RWPE2 (cell line): ENCODE measurements at places on chromosomes 7 and 10.

DNA sequence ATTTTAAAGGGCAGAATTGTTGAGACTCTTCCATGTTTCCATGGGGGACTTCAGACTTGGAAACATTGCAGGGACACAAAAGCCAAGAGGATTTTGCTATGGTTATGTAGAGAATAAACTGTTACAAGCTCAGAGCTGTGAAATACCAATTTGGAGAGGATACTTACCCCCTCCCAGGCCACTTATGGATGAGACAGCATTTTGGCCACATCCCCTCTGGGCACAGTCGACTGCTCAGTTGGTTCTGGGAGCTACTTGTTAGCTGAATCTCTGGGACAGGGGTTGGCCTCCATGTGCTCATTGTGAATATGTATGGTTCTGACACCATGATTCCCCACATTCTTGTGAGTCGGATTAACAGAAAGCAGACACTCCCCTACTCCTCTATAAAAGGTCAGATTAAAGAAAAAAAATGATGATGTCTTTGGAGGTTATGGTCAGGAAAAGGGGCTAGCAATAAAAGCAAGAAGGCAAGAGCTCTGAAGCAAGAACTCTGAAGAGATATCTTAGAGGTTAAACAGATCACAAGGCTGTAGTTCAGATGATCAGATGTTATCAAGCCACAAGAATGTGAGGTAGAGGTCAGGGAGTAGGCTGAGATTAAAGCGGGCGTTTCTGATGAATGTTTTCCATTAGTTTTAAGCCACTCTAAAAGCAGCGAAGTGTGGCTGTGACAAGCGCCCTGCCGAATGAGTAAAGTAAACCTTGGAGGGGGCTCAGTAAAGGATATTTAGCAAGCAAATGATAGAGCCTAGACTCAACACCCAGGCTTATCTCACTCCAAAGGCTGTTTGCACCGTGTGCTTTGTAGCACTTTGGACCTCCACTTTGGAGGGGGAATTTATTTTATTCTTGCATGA, 17.2 kb downstream of the STAMBPL1 start:
- no peak overlapping the region for H3K27ac ChIP-seq
- H3K36me3 ChIP-seq, result peaks cover 6% of the 10 kb centered on the region; the same call in 1 of the 2 replicates
- no peak for DNase-seq
- H3K4me3 ChIP-seq, result no peak overlapping the region

GRCh38 chr7:112211348-112211907, 4.9 kb downstream of the ZNF277 start:
- no peaks in the 10 kb centered on the region for H3K4me1 ChIP-seq
- no peaks in the 10 kb centered on the region; the same call in 1 of the 2 replicates for H3K36me3 ChIP-seq
- H3K4me3 ChIP-seq, result no peak overlapping the region
- DNase-seq, result no peak
- H3K27me3 ChIP-seq, result no peaks in the 10 kb centered on the region
- no peak overlapping the region for H3K27ac ChIP-seq

- DNase-seq, result peak; percentile 91
- no peak overlapping the region for H3K27ac ChIP-seq
- H3K27me3 ChIP-seq, result no peaks in the 10 kb centered on the region
- H3K4me3 ChIP-seq, result no peak overlapping the region
- H3K4me1 ChIP-seq, result peaks cover 21% of the 10 kb centered on the region
These were observed 117.8 kb upstream of the ZMIZ1 start for GRCh38 chr10:78950656-78951587.

- no peaks in the 10 kb centered on the region for H3K4me1 ChIP-seq
- H3K27me3 ChIP-seq, result no peaks in the 10 kb centered on the region
- H3K4me3 ChIP-seq, result no peak overlapping the region
- H3K36me3 ChIP-seq, result no peaks in the 10 kb centered on the region
- DNase-seq, result peak; percentile 45
- H3K27ac ChIP-seq, result no peak overlapping the region
These were observed 15.0 kb upstream of the ZNF862 start for GRCh38 chr7:149823191-149823630.

DNA sequence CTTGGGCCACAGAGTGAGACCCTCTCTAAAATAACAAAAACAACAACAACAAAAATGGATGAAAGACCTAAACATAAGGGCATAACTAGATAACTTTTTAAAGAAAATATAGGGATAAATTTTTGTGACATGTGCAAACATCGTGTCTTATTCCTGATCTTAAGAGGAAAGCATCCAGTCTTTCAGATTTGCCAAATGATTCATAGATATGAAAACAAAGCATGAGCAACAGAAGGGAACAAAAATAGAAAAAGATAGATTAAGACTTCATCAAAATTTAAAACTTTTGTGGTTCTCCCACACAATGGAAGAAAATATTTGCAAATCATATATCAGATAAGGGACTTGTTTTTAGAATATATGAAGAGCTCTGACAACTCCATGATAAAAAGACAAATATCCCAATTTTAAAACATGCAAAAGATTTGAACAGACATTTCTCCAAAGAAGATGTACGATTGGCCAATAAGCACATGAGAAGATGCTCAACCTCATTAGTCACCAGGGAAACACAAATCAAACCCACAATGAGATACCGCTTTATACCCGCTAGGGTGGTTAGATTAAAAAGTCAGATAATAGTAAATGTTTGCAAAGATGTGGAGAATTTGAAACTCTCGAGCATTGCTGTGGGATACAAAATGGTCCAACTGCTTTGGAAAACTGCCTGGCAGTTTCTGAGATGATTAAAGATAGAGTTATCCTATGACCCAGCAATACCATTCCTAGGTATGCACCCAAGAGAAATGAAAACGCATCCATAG, 20.3 kb downstream of the PPIF start:
- no peaks in the 10 kb centered on the region for H3K4me1 ChIP-seq
- no peak overlapping the region for H3K4me3 ChIP-seq
- H3K36me3 ChIP-seq, result no peaks in the 10 kb centered on the region
- H3K27ac ChIP-seq, result no peak overlapping the region
- H3K27me3 ChIP-seq, result no peaks in the 10 kb centered on the region

DNA sequence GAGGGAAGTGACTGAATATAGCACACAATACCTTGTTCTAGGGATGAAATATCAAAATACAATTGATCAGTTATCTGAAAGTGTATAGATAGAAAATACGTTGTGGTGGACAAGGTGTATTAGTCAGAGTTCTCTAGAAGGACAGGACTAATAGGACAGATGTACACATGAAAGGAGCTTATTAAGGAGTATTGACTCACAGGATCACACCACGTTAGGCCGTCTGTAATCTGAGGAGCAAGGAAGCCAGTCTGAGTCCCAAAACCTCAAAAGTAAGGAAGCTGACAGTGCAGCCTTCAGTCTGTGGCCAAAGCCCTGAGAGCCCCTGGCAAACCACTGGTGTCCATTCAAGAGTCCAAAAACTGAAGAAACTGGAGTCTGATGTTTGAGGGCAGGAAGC, 406.1 kb downstream of the MDFIC start:
- no peak overlapping the region for H3K4me3 ChIP-seq
- no peaks in the 10 kb centered on the region for H3K27me3 ChIP-seq
- peak overlapping the region; percentile 23 for H3K27ac ChIP-seq
- no peak for DNase-seq
